ENCODE measurements at places on chromosomes 2 and 18.

DNA sequence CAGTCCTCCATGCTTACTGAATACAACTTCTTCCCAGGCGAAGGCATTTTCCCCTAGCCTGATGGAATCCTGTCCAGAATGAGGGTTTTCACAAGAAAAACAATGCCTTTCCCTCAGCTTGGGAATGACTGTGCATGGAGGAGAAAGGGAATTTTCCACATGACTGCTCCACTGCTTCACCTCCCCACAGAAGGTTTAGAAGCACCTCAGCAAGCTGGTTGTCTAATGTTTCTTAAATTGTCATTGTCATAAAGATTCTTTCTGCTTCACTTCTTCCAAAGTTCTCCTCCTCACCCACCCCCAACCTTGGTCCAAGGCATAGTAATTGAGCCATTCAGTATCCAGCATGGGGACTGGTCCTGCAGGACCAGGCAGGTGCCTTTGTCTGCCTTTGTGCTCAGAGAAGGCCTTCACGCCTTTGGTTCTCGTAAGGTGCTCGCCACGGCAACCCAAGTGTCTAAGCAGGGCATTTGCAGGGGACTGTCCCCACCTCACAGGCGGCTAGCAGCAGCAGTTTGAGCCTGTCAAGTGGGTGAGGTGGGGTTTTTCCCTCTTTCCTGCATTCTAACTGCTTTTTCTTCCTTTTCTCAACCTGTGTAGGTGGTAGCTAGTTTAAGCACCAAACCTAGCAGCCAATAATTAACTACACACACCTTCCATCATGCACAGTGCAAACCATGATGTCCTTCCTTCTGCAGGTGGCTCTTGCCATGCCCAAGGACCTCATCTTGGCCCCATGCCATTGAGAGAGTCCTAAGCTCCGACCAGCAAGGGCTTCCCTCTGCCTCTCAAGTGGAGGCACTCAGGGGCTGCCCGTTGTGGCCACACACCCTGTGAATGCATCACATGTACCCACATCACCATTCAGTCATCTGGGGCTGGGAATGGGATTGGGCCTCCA is 65.7 kb upstream of the BCL2L11 start:
- DNase-seq, result no peak

GRCh38 chr2:104443145-104443544 is 410.8 kb upstream of the POU3F3 start:
- DNase-seq, result no peak

- no peak for DNase-seq
Measured at GRCh38 chr2:233331536-233331935, 22.8 kb upstream of the DGKD start.

DNA sequence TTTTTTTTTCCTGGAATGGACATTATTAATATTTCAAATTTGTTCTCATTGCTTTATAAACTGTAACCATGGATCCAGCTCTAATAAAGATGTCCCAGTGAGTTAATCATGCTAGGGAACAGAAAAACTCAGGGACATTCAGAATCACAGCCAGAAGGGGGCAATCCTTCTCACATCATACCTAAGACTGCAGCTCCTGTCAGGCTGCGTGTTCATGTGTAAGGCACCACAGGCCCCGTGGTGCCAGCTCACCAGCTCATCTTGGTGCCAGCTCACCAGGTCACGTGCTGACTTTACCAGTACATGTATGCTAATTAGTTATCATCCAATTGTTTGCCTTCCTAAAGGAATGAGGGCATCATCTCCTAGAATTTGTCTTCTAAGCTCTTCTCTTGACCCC is 84.7 kb upstream of the NEDD4L start:
- DNase-seq, result peak; percentile 59

- DNase-seq, result no peak
Measured at GRCh38 chr2:25756536-25756935, 83.2 kb upstream of the DTNB start.

DNA sequence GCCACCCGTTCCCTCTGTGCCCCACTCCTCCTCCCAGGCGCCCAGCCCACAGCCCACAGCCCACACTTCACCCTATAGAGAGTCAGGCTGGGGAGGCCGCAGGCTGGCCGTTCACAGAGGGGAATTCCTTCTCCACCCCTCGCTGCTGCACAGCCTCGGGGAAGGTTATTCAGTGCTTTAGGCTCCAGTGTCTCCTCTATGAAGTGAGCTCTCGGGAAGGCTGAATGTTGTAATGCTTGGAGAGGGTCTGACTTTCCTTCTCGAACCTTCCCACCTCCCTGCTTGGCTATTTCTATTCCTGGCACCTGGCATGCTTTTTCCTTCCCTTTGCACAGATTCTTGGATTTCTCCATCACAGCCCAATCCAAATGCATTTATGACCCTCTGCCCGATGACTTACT is 62.5 kb upstream of the SMAD7 start:
- no peak for DNase-seq

DNA sequence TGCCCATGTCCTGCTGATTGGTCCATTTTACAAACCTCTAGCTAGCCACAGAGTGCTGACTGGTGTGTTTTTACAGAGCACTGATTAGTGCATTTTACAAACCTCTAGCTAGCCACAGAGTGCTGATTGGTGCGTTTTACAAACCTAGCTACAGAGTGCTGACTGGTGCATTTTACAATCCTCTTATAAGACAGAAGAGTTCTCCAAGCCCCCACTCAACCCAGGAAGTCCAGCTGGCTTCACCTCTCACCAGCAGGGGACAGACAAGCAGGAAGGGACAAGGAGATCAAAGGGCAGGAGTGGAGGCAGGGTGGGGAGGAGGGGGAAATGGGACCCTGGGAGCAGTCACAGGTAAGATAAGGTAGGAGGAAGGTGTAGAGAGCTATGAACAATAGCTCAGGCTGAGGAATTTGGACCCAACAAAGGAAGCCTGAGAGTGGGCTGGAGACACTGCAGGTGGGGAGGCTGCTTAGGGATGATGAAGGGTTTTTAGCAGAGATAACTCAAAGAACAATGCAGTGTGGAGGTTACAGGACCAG is 37.1 kb downstream of the SH2D6 start:
- no peak for DNase-seq

DNA sequence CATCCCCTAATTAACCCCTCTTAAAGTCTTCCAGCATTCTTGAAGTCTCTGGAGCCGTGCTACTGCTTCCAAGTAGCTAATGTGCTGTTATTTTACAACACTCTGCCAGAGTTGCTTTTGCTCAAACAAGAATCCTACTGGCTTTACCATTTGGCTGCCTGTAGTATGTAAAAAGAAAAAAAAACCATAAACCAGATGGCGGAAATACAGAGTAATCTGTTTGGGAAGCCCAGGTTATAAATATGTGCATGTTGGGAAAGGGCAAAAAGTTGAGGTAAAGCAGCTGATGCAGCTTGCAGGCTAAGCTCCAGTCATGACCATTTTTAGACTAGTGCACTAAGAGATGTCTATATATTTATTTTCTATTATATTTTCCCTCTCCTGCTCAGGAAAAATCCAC is 313.2 kb upstream of the ETAA1 start:
- DNase-seq, result no peak

- DNase-seq, result no peak
Measured at GRCh38 chr2:221310730-221311129, 261.4 kb downstream of the EPHA4 start.

GRCh38 chr2:191274413-191274815 is 29.2 kb downstream of the MYO1B start:
- no peak for DNase-seq

All from cardiac fibroblast (primary cell).